ENCODE measurements at places on chromosomes 3 and 15. TPM values are rescaled to one million over a fixed set of nuclear protein-coding genes. Genes with fewer than 3 reads are reported as not detected.

DNA sequence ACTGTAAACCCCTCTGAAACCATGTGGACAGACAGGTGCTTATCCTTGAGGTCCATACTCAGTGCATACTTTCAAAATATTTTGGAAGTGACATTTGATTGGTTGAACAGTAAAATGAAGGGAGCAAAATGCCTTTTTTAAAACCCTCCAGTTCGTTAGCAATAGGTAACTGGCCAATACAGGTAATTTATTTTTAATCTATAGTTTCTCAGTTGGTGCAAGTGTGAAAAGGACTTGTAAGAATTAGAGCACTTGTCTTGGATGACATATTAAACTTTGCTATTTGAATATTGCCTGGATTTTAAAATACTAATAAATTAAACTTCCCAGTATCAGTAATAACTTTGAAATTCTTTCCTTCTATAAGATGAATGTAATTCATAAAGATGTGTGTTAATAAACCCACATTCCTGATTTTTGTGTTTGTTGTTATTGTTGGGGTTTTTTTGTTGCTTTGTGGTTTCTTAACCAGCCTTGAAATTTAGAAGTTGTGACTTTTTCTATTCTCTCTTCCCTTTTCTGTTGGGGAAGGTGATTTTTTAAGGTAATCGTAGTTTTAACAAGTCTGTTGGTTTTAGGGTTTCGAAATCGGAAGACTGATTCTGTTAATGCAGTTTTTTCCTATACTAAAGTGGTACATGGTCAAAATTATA lies 90.0 kb downstream of the STT3B start:
- DNase-seq = no peak

DNA sequence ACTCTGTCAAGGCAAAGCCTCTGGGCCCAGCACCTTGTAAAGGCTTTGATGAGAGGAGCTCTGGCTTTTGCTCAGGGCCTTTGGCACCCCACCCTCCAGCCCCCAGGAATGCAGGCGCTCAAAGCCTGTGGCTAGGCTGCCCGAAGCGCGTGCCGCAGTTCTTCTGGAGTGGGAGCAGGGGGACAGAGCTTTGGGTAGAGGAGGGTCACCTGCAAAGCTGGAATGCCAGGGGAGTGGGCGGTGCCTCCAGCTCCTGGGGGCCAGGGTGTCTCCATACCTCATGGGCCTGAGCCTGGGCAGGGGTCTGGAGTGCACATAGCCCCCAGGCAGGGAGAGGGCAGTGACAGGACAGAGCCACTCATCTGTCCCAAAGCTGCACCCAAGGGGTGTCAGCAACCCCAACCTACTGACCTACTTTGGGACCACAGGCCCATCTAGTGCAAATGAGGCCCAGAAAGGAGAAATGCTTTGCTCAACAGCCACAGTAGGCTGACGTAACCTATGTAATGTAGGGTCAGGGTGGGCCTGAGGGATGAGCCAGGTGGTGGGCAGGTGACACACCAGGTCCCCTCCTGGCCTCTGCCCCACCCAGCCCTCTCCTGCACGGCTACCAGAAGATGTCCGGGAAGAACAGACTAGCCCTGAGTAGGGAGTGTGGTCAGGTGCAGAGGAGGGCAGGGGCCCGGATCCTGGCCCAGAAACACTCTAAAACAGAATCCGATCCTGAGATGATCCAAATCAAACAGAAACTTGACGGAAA lies 2.2 kb upstream of the CALML4 start:
- DNase-seq = no peak

The COL7A1 gene
- total RNA-seq = 24.5 TPM

The CCDC66 gene
- total RNA-seq = 12.4 TPM

DNA sequence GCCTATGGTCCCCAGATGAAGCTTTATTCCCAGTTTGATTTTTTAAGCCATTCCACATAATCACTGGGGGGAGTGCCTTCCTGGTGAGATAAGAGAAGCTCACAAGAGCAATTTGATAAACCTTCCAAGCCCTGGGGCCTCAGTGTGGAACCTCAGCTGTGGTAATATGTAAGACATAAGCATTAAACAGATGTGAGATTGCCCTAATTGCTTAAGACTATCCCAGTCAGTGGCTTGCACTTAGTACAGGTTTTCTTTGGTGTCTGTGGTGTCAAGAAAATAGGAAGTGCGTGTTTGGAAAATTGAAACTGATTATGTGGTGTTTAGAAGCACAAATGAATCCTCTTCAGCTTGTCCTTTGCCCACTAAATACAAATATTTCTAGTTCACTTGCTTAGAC lies 54.3 kb downstream of the LRRN1 start:
- no peak for DNase-seq

The TRH gene
- not detected for total RNA-seq

The ATP13A5 gene
- total RNA-seq = not detected

DNA sequence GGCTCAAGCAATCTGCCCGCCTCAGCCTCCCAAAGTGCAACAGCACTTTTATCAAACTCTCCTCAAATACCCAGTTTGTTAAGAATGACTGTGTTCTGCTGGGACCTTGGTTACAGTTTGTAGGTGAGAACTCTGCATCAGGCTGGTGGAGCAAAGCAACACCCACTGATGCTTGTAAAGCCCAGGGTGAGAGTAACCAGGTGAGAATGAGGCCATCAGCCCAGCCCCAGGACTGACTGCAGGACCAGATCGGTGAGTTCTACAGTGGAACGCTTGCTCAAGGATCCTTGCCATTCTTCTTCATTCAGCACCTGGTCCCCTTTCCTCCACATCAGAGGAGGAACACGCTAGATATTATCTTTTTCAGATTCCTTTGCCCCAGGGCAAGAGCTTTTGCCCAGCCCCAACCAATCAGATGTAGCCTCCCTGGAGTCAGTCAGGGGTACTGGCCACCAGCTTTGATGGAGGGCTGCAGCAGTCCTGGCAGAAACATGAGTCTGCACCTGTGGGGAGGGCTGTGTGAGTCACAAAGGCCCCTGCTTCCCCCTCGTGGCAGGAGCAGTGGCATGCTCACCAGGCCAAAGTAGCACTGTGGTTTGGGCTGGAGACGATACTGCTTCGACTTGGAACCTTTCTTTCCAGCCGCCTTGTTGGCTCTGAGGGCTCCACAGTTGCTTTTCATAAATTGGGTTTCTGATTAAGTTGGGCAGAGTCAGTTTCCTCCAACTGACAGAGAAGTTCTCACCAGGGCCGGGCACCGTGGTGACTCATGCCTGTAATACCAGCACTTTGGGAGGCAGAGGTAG lies 3.5 kb upstream of the SHISA5 start:
- peak; percentile 48 for DNase-seq

Data from left ventricle myocardium superior (tissue), 1 donor.